ENCODE measurements at places on chromosomes 1 and 21.

DNA sequence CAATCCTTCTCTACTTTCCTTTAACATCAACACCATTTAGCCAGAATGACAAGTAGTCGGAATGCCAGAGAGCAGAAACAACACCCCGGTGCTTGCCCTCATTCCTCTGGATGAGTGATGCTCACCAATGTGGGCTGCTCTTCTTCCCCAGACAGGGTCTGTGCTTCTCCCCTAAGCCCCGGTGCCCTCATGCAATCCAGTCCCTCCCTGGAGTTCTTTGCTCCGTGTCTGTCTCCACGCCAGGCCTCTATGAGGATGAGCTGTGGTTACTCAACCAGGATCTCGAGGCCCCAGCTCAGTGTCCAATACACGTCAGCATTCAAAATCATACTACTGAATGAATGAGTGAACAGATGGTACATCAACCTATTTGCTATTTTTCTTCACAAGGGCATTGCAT, 29.7 kb upstream of the PDE9A start:
- no peak for DNase-seq

DNA sequence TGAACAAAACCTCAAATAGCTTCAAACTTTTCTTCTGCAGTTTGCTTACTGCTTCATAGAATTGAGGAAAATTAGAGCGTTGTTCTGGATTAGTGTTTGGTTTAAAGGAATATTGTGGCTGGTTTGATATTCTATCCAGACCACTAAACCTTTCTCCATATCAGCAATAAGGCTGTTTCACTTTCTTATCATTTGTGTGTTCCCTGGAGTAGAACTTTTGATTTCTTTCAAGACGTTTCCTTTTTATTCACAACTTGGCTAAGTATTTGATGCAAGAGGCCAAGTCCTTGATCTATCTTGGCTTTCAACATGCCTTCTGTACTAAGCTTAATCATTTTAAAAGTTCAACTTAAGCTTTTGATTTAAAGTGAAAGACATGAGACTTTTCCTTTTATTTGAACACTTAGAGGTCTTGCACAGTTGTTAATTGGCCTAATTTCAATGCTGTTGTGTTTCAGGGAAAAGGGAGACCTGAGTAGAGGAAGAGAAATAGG, 359.1 kb downstream of the S1PR1 start:
- no peak for DNase-seq

DNA sequence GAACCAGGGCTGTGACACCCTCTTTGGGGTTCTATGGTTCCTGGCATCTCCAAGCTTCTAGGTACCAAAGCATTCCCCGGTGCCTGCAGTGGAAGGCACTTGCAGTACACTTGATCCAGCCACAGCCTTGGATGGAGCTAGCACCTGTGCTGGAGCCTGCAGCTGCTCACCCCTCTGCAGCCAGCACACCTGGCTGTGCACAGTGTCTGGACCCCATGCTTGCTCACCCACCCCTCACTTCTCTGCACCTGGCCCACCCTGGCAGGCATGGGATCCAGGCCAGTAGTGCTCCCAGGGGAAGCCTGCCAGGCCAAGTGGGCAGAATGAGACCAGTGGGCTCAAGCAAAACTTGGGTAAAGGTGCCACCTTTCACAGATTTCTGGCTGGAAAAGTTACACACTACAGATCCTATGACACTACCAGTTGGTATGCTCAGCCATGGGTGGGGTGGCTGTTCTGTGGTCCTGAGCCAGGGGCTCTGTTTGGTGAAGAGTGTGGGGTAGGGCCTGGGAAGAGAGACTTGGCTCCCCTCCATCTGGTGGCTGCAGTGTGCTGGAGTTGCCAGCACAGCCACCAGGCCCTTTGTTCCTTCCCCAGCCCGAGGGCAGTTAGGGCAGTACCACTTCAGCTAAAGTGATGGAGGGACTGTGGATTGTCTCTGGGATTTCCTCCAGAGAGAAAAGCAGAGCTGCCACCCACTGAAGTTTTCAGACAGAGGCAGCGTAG, 157.8 kb upstream of the LRRC7 start:
- DNase-seq: no peak

- no peak for DNase-seq
Measured at GRCh38 chr21:15809065-15809464, 79.3 kb downstream of the USP25 start.

- no peak for DNase-seq
Measured at GRCh38 chr1:170863621-170864020, 71.7 kb upstream of the MROH9 start.

DNA sequence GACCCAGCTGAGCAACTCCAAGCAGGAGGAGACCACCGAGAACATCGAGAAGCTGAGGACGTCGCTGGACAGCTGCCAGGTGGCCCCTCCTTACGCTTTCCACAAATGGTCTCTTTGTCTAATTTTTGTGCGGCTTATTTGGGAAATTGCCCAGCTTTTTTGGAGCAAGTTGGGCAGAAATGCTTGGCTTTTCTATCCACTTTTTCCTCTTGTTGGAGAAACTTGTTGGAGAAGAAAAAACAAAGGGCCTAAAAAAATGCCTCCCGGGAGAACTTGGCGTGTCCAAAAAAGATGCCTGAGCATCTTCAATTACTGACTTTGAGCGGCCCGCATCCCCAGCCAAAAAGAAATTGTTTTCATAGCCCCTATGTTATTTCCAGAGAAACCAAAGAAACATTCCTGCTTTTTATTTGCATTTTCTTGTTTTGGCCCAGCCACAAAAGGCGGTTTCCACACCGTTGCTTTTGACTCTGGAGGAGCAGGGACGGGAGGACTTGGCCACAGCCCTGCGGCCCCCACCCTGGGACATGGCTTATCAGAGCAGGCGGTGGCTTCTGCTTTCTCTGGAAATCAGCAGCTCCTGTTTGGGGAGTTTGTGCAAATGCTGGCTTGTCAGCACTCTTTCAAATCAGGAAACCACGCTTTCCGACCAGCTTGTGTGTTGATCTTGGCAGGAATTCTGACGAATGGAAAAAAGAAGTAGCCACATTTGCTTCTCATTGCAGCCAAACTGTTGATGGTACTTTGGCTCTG, 81.2 kb upstream of the EFHD2 start:
- DNase-seq: no peak

DNA sequence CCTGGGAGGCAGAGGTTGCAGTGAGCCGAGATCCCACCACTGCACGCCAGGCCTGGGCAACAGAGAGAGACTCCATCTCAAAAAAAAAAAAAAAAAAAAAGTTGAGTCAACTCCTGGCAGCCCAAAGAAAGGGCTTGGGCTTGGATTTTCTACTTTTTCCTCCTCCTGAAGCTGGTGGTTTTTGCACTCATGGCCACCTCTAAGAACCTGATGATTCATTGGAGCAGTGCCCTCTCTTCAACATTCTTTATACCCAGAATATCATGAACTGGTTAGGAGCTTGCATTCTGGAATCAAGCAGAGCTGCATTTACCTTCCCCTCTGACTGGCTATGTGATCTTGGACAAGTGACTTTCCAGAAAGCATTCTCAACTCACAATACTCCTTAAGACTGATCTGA, 3.5 kb upstream of the ACTA1 start:
- no peak for DNase-seq

GRCh38 chr1:180269645-180270529, 39.8 kb downstream of the LHX4 start:
- DNase-seq: no peak

DNA sequence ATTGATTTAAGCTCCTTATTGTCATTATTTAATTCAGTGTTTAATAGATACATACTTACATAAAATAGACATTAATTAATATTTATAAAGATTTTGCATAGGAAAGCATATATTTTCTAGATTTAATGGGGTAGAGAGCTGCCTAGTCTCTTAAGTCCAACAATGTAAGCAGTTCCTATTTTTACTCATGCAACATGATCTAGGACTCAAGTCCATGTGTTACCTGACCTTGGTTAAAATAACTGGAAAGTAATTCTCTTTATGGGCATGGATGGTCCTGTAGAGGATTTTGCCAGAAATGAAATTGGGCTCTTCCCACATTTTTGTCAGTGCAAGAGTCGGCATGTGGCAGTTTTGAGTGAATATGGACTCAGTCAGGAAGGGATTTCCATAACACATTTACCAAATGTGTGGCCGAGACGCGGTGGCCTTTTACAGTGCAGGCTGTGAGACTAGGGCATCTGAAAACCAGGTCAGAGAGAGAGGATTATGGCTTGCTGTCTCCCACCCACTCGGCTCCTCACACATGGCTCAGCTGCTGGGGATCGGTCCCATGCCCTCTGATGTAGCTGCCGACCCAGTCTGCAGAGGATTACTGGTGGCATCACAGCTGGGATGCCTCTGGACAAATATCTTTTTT, 6.2 kb upstream of the KIF1B start:
- no peak for DNase-seq

GRCh38 chr1:202106340-202107254, 16.1 kb upstream of the GPR37L1 start:
- no peak for DNase-seq

DNA sequence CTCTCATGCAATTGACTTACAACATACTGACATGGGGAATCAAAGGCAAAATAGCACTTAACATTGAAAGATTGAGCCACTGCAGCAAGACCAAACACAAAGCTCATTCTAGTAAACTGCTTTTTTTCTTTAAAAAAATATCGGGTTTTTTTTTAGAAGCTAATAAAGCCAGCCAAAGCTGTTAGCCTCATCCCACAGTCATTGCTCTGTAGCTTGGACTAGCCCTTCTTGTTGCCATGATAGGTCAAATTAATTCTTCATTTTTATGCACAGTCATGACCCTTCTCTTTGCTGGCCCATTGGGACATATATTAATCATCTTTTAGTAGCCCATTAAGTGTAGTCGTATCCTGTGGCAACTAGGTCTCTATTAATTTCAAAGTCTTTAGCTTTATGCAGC, 231.3 kb downstream of the ADGRL2 start:
- DNase-seq: no peak

DNA sequence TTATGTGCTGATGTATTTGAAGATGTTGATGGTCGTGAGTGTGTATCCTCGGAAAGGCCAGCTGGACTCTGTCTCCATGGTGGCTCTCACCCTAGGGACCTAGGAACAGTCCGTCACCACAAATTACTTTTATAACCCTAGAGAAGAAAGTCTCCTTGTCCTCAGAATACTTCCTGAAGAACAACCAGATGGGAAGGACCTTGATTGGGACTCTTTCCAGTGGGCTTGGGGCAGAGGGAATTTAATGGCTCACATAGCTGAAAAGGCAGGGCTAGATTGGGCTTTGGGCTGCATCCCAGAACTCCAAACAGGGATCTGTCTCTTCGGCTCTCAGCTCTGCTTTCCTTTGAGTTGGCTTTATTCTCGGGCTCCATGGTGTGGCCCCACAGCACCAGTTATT, 90.8 kb downstream of the TBX19 start:
- no peak for DNase-seq

- no peak for DNase-seq
Measured at GRCh38 chr1:21326861-21327344, 36.6 kb upstream of the ECE1 start.

- DNase-seq: no peak
Measured at GRCh38 chr1:17059391-17060305, 5.8 kb upstream of the SDHB start.

GRCh38 chr1:94324178-94324544, 86.8 kb upstream of the ARHGAP29 start:
- no peak for DNase-seq

- DNase-seq: no peak
Measured at GRCh38 chr1:233238884-233239431, 56.6 kb downstream of the PCNX2 start.

GRCh38 chr1:219553934-219554502, 58.9 kb downstream of the ZC3H11B start:
- no peak for DNase-seq

DNA sequence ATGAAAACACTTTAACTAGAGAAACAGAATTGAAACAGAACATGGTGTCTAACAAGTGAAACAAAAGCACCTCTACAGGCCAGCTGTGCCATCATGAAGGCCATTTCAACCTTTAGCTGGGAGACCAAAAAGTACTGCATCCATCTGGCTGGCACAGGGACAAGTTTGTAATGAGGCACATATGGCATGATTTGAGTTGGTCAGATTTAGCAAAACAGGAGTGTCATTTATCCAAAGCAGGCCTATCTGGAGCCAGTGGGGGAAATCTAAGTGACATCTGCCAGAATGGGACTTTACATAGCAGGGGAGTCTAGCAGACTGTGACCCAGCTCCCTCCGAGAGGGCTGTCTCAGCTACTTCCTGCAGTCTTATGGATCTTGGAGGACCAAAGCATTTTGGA, 51.9 kb downstream of the DNTTIP2 start:
- DNase-seq: no peak

DNA sequence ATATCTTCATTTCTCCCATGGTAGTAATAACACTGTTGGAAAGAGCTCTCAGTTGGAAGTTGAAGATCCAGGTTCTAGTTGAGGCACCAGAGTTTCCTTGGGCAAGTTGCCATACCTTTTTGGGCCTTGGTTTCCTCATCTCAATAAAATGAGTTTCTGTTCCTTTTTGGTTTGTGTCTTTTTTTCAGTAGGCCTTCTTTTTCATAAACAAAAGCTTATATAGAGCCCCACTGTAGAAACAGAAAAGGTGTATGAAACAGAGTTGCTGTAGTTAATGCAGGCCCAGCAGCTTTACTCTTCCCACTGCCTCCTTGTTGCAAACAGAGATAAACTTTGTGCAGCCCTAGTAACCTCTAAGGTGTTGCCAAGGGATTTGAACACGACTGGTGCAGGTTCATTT, 41.7 kb downstream of the WNT4 start:
- no peak for DNase-seq

DNA sequence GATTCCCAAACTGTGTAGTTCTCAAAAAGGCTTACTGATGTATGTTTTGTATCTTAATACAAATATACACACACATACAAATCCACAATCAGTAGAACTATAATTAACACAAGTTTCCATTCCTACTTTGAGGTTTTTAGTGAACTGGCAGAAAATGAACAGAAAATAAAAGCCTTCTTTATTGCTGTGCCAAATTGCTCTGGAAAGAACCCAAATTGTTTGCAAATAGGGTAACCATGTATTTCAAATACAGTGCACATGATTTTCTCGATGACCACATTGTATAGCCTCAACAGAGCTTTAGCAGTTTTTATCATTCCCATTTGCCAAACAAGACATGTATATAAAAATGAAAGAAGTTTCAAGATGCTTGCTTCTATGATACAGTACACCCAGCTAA, 173.3 kb downstream of the COL24A1 start:
- no peak for DNase-seq

GRCh38 chr1:164602101-164602422, 43.1 kb downstream of the PBX1 start:
- no peak for DNase-seq

DNA sequence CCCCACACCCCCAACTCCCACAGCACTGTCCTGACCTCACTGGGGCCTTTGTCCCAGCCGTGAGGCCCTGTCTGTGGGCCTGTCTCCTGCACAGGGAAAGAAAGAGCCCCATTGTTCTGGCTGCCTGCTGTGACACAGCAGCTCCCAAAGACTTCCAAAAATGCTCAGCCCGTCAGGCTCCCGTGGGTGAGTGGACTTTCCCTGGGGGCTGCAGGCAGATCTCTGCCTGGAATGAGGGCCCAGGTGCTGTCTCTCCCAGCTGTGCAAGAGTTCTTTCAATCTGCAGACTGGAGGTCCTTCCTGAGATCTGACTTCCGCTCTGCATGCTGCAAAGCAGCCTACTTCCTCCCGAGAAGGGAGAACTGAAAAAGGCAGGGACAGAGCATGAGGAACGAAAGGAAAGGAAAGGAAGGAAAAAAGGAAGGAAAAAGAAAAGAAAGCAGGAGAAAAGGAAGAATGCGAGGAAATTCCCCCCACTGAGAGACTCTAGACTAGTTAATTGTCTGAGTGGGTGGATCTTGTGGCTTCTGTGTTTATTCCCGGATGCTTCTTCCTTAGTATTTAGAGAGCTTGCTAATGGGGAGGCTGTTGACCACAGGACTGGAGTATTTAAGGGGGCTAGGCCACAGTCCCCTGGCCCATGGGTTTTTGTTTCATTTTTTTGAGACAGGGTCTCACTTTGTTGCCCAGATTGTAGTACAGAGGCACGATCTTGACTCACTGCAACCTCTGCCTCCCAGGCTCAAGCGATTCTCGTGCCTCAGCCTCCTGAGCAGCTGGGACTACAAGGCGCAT, 15.0 kb downstream of the NES start:
- DNase-seq: no peak

Data from activated CD8-positive, alpha-beta memory T cell treated with anti-CD3 and anti-CD28 coated beads for 48 hours (primary cell).